Activated CD4-positive, CD25-positive, alpha-beta regulatory T cell (primary cell): ENCODE measurements at places on chromosomes 12 and 14.

DNA sequence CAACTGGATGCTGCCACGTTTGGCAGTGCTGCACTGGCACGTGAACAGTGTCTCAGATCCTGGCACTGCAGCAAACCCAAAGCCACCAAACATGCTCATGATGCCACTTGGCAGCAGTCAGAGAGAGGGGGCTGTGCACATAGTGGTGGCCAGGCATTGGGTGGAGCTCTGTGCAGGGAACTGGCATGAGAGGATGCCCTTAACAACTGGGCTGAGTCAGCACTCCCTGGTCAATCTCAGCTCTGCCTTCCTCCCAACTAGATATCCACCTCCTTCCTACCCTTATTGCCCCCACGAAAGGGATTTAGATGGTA is 37.0 kb downstream of the ZFHX2 start:
- no peak for DNase-seq

DNA sequence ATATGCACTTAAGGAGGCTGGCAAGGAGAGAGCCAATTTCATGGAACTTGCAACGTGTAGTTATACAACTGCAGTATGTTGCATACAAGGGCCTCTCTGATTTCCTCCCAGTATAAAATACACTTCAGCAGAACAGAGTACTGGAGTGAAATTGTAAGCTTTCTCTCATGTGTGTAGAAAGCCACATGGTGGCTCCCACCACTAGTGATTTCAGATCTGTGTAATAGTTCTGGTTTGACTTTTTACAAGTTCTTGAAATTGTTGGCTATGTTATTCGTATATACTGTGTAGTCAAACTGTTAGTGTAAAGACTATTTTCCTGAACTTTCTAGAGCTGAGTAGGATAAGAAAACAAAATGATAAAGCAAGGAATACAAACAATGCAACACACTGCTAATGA is 16.4 kb upstream of the LMO3 start:
- no peak for DNase-seq

GRCh38 chr14:68970038-68970612 is 9.0 kb downstream of the ACTN1 start:
- no peak for DNase-seq

- DNase-seq: no peak
These were observed 153.1 kb downstream of the ALG10B start for GRCh38 chr12:38469715-38470114.

- no peak for DNase-seq
These were observed 3.2 kb downstream of the AGAP2 start for GRCh38 chr12:57735198-57735855.

DNA sequence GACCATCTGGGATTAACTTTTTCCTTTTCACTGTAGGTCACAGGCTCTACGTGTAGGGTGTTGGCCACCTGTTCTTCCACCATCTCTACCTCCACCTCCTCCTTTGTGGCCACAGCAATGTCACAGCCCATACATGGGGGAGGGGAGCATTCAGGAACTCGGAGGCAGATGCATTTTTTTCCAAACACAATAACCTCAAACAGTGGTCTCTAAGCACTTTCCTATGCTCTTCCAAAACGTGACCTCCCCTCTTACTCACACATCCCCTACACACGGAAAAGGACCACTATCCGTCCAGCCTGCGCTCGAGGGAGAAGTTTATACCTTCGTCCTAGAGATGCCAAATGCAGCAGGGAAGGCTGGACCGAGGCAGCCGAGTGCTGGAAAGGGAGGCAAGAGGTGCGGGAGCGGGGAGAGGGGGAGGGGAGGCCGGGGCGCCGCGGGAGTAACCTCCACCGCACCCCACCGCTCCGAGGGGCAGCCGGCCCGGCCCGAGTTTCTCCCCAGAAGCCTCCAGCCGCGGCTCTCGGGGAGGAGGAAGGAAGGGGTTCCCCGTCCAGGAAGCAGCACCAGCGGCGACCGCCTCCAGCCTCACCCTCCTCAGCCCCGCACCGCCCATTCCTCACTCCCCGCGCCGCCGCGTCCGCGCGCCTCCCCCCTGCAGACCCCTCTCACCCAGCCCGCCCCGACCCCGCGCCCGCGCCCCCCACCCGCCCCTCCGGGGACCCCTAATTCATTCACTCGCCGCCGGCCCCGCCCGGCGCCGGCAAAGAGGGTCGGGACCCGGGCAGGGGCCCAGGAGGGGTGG is 594 bp downstream of the KRAS start:
- DNase-seq: no peak

GRCh38 chr12:103676893-103677292 is 89.8 kb downstream of the STAB2 start:
- no peak for DNase-seq

GRCh38 chr14:64170181-64170580 is 124.0 kb downstream of the ESR2 start:
- DNase-seq: no peak

- DNase-seq: peak; percentile 24
These were observed 29.6 kb downstream of the WBP11 start for GRCh38 chr12:14773685-14774073.

DNA sequence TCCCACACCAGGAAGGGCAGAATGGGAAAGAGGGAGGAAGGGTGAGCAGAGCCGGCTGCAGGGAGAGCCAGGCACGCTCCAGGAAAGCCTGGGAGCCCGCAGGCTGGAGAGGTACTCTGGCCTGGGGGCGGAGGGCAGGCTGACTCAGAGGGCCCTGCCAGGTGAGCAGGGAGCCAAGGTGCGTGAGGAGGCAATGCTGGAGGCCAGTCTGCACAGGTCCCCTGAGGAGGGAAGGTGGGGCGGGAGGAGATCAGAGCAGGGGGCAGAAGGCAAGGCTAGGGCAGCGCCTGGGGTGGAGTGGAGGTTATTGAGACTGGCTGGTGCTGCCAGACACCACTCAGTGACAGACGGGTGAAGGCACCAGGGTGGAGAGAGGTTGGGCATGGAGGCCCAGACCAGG is 385.0 kb downstream of the BCL11B start:
- no peak for DNase-seq

DNA sequence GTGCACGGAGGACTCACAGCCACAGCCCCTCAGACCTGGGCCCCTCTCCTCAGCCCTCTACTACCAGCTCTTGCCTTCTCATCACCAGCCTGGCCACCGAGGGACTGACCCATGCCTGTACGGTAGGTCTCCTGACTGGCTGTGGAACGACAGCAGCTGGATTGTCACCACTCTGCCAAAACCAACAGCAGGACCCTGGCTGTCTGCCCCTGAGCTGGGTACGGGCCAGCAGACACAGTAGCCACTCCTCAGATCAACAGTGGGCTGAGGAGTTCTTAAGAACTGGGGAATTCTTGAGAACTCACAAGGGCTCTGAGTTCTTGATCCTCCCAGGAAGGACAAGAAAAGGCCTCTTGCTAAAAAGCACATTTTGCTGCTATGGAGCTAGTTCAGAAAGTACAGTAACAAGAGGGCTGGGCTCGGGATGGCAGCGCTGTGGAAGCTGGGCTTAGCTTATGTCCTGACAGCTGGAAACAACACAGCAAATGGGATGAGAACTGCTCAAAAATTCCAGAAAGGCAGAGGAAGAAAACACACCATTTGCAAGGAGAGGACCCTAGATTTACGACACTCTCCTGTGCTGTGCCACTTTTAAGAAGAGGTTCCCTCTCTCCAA is 176.4 kb downstream of the ANO2 start:
- no peak for DNase-seq

- DNase-seq: no peak
These were observed 6.7 kb upstream of the KRT75 start for GRCh38 chr12:52440821-52441319.

DNA sequence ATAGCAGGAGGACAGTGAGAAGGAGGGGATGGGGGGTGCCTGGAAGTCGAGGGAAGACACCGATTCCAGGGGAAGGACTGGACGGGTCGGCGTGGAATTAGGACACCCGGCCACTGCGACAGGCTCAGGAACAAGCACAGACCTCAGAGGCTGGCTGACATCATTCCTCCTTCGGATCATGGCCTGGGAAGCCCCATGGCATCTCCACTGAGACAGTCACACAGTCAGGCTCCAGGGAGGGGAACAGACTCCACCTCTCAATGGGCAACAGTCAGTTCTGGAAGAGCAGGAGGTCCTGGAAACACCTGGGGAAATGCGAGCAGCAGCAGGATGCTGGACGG is 67.9 kb upstream of the FBRSL1 start:
- DNase-seq: no peak

- DNase-seq: no peak
These were observed 657 bp downstream of the METAP2 start for GRCh38 chr12:95474660-95474958.

GRCh38 chr12:129566800-129567199 is 337.0 kb downstream of the TMEM132D start:
- no peak for DNase-seq

DNA sequence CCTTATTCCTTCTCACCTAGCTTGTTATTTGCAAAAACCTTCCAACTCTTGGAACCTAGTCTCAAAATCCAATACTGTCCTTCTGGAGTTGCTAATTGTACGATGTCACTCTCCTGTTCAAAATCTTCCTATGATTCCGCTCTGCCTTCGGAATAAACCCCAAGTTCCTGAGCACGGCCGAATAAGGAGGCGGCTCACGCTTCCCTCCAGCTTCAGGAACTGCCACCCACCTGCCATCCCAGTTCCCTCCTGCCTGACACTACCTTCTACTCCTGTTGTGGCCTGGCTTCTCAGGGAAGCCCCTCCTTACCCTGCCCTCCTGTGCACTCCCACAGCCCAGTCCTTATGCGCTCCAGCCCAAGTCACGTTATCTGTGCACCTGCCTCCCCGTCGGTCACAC is 73.2 kb downstream of the SETD3 start:
- no peak for DNase-seq
